ENCODE measurements at places on chromosomes 4 and X.

GRCh38 chrX:112997991-112998390 lies 157.4 kb upstream of the AMOT start:
- no peak for DNase-seq

DNA sequence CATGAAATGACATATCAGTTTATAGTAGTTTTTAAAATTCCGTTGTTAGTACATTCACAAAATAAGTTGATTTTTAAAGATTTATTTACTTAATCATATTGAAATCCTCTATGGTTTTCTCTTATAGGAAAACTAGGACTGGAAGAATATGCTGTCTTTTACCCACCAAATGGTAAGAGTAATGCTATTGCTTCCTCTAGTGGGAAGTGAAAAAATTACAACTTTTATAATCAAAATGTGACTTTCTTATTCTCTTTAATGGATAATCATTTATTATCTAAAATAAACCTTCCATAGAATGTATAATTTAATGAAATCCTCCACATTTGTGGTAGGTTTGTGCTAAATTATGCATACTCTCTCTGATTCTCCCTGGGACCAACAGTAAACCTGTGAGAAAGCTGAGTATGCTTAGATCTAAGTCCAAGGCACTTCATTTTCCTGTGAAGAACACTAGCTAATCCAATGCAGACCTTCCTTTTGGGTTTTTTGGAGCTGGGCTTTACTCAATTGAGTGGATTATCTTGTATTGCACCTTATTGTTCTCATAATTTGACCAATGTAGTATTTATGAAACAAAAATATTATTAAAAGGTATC lies 136.2 kb downstream of the TBC1D19 start:
- DNase-seq = no peak

DNA sequence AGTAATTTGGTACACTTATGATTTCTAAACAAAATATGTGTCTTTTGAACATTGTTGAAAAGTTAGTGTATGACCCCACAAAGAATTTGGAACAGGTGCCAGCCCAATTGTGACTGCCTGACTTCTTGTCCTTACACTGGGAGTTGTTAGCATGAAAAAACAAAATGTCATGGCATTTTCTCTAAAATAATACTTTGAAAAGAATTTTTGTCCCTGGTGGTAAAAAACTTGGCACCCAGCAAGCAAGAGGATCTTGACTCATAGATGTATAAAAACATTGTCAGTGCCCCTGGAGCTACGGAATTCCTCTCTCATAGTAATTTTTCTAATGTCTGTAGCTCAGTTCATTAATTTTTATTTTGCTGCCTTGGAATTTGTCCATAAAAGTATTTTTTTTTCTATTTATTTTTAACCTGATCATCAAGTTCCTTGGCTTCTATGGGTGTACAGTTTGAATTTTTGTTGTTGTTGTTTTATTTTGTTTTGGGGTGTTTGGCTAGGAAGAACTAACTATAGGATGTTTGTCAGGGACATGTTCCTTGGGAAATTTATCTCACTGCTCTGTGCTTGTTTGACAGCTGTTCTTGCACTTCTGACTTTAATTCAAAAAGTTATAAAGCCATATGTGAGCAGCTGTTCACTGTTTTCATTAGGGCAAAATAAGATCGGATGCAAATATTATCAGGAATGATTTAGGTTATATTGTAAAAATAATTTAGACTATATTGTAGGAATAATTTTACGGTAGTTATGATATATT lies 95.4 kb upstream of the NUDT6 start:
- DNase-seq = no peak

- DNase-seq = no peak
Measured at GRCh38 chrX:10015355-10015722, 48.2 kb downstream of the CLDN34 start.

DNA sequence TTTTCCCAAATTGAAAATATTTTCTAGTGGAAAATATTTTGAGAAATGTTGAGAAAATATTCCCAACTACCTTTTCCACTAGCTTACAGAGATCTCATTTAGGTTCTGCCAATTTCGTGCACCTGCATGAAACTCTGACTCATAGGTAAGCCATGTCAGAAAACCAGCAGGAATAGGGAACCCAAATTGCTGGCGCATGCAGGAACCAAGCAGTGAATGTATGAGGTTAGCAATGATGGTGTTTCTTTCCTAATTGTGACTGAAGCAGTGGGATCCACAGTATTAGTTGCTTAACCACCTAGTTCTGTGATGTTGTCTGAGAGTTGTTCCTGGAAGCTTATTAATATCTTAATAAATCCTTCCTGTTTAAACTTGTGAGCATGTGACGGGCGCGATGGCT lies 381.0 kb upstream of the TRAM1L1 start:
- no peak for DNase-seq

- no peak for DNase-seq
Measured at GRCh38 chr4:155569960-155570515, 96.6 kb upstream of the GUCY1A1 start.

- no peak for DNase-seq
Measured at GRCh38 chrX:41870719-41871151, 52.6 kb downstream of the CASK start.

- DNase-seq = no peak
Measured at GRCh38 chrX:21657318-21658151, 595 bp downstream of the KLHL34 start.

- DNase-seq = no peak
Measured at GRCh38 chr4:82777857-82778525, 20.6 kb downstream of the SCD5 start.

DNA sequence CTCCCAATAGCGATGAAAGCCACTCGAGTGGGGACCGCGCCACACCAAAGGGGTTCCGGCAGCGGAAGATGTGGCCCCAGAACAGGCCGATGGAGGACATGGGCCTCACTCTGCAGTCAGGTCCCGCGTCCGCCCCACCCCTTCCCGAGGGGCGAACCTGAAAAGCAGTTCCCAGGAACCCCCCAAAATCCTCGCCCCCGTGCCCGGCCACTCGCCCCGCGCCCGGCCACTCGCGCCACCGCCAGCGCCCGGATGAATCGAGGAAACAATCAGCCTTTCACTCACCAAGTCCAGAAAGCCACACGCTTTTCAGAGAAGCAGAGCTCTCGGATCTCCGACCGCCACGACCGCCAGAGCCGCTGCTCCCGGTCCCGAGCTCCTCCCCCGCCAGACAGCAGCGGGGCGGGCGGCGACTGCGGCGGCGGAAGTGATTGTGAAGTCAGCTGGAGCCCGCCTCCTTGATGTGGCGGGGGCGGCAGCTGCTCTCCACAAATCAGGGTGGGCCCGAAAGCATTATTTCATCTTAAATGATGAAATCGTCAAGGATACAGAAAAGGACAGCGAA lies at the start of gene PJA1:
TSS of gene PJA1 (minus strand) at position 367 of the 565 bp plus-strand sequence. CDS start 2,380 bp downstream, outside the sequence.
- peak; percentile 53 for DNase-seq

DNA sequence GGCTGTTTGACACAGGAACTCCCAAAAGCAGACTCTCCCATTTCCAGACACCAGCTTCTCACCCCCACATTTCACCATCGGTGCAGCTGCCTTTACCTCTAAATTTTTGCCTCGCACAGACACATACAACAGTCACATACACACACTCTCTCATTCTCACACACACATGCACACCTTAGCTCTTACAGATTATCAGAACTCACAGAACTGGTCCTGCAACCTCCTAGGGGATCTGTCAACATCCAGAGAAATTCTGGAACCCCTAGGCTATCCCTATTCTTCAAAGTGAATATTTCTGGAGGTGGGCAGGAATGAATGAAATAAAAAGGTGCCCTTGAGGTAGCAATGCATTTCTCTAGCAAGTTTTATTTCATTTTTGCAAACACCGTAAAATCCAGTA lies 4.1 kb downstream of the HS6ST2 start:
- DNase-seq = no peak
